ENCODE measurements at places on chromosomes 11 and 22.

DNA sequence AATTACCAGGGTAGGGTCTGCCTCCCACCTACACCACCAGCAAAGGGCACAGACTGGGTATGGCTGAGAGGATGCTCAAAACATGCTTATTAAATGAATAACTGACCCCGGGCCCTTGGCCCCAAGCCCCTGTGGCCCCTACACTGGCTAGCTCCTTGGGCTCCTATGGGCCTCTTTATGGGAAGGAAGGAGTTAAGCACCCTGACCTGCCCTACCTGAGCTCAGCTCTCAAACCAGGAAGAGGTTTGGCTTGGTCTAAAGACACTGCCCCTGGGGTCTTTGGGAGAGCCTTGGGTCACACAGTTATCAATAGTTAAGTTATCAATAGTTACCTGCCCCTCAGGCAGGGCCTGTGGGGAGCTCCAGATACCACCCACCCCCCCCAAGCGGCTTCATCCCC, 1.2 kb downstream of the USH1C start:
- DNase-seq, result no peak

DNA sequence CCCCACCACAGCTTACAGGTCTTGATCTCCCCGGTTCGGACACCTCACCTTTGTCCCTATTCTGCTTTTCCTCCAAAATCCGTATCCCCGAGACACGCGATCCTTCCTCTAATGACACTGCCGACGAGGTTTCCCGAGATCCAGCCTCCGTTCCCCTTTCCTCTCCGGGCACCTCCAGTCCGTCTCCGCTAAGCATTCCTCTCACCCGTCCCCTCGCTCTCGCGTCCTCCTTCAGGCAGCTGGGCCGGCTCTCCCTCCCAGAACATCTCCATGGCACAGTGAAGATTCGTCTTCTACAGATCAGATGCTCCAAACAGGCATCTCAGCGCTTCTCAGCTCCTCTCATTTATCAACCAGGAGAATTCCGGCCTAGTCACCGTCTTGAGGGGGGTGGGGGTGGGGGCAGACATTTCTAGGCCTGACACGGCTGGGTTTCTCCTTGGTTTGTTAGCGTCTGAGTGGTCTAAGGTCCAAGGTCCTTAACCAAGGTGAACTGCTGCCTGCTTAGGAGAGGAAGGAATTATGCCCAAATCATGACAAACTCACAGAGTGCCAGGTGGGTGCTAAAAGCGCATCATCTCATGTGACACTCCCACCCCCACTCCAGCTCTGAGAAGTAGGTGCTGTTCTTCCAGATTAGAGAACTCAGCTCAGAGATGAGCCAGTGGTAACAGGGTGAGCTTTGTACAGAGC, at the start of gene SPTBN2:
SPTBN2 (minus strand) TSS at position 524 of the 693 bp plus-strand sequence. CDS start 7,976 bp downstream, outside the sequence.
- DNase-seq, result no peak

GRCh38 chr11:74138572-74138971, 32.2 kb downstream of the C2CD3 start:
- no peak for DNase-seq

- no peak for DNase-seq
These were observed 227.2 kb upstream of the RAG2 start for GRCh38 chr11:36825251-36825650.

DNA sequence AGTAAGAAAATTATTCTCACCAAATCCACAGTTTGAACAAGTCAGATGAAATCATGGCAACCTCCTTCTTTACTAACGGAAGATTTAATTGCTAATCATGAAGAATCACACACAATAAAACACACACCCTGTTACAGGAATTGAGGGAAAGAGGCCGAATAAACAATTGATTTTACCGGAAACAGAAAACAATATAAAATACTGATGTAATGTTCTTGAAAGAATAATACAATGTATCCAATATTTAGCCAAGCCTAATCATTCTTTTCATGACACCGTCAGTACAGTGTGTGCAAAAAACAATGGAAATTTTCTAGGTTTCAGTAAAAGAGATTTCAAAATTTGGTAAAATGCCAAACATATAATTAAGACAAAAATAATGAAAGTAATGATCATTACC, 23.4 kb downstream of the ASRGL1 start:
- no peak for DNase-seq

GRCh38 chr11:45646275-45646927, 19.0 kb downstream of the CHST1 start:
- DNase-seq, result peak; percentile 49

DNA sequence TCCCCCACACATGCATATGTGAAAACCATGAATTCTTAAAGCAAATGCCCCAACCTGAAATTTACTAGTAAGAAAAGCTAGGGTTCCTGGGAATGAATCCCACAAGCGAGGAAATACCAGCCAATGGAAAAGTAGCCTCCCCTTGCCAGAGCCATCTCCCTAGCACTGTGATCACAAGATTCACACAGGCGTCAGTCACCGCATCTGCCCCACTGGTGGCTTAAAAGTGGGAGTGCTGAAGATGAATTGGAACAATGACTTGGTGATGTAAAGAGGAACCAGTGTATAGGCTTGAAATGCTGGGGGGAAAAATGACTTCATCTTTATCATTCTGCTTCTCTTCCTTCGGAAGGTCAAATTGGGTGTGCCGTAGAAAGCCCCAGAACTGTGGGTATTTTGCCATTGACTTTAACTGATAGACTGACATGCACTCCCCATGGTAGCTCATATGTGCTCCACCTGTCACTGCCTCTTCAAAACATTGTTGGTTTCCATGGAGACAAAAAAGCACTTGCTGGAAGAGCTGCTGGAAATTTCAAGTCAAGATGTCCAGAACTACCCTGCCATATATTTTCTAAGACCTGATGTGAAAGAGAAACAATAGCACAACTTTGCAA, 19.2 kb upstream of the ASPHD2 start:
- no peak for DNase-seq

- DNase-seq, result no peak
These were observed 47.3 kb downstream of the PPFIA1 start for GRCh38 chr11:70317581-70318305.

GRCh38 chr11:41320238-41320637, 139.2 kb downstream of the LRRC4C start:
- no peak for DNase-seq

- peak; percentile 28 for DNase-seq
These were observed 63.5 kb upstream of the PRDM11 start for GRCh38 chr11:45082744-45083543.

- DNase-seq, result no peak
These were observed 50.2 kb downstream of the GAB4 start for GRCh38 chr22:16957781-16958180.

DNA sequence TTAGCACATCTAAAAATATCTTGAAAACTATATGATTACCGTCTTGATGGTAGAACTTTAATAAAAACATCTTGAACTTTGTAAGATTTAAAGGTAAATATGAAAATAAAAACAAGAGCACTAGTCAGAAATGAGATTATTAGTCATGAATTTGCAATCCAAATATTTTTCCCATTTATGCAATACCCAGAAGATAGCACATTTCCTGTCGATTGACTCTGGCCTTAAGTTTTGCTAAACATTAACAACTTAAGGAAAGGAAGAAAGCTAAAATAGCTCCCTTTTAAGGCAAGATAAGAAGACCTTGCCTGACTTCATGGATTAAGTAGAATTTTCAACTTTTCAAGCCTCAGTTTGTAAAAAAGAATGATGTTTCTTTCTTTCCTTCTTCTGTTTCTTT, 1374.7 kb upstream of the RAG2 start:
- no peak for DNase-seq

DNA sequence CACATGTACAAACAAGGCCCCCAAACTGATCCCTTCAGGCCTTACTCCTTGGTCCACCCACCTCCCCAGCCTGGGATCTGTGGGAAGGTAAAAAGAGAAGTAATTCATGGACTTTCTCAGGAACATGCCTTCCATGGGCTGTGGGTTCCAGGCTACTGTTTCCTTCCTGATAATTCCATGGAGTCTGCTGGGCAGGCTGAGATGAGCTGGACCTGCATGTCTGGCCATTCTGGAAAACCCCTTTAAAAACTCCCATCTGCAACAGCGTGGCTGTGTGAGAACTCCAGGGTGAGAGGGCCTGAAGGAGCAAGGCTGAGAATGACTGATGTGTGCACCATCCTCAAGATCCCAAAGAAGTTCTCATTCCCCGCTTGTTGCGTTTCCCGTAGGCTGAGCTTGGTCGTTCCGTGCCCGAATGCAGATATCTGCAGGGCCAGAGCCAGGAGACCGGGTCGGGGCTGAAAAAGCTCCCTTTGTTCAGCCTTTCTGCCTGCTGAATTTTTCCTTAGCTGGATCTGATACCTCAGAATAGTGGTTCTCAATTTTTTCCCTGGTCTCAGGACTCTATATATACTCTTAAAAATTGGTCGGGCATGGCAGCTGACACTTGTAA, 72.9 kb downstream of the NAT10 start:
- DNase-seq, result no peak

- no peak for DNase-seq
These were observed 110.0 kb downstream of the OSBP2 start for GRCh38 chr22:30804626-30805025.

- DNase-seq, result no peak
These were observed 26.9 kb downstream of the BLID start for GRCh38 chr11:122089111-122089510.

- DNase-seq, result no peak
These were observed 42.1 kb upstream of the CSNK2A3 start for GRCh38 chr11:11395126-11395525.

- DNase-seq, result no peak
These were observed 227.9 kb downstream of the NTM start for GRCh38 chr11:131598305-131598704.

DNA sequence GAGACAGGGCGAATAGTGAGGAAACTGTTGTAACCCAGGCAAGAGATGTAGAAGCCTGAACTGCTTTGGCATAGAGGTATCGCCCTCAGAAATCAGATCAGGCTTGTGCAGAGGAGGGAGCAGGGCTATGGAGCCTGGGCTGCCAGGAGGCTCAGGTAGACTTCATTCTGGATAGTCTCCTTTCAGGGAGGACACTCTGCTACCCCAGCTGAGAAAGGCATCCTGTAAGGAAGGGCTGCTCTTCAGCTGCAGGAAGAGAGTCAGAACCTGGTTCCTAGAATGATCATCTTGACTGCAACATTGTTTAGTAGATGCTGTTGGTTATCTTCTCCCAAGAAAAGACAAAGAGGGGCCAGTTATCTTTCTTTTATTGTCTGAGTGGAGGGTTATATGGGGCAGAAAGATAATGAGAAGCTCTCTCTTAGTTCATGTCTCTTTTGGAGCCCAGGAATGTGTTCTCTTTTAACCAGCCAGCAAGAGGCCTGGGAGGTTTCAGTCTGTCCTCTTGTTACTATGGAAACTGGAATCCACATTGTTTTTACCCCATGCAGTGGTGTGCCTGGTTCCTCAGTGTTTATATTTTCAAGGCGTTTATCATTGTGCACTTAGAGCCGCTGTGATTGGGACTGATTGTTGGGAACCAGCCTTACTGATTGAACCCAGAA, 95.7 kb downstream of the STIM1 start:
- DNase-seq, result peak; percentile 46

GRCh38 chr11:20493340-20493739, 105.8 kb downstream of the PRMT3 start:
- DNase-seq, result no peak

DNA sequence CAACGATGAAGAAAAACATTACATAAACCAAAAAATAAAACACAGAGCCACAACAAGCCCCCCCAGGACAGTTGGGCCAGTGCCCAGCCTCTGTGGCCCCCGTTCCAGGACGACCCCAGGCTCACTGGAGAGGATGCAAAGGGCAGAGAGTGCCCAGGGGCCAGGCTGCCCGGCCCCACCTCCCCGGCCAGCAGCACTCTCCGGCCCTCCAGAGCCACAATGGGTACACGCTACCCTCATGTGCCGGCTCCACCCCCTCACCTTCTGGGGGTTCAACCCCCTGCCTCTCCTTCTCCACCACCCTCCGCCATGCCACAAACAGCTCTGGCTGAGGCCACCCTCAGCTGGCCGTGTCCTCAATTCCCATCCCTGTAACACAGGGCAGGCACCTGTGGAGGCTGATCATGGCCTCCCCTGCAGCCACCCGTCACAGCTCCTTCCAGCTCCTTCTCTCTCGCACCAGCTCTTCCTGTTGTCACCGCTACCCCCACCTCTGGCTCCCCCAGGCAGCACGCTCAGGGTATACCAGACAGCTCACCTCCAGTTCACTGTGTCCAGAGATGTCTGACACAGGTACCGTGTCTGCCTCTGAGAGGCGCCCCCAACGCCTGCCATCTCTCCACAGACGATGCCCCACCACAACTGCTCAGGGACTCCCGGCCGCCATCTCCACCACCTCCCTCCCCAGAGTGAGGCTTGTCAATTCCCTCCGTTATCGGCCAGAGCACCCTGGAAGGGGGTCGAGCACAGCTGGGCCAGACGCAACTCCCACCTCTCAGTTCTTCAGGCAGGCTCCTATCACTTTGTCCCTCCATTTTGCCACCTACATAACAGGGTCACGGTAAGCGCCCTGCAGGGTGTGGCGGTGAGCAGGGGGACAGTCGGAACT, 30.8 kb upstream of the MOB2 start:
- DNase-seq, result no peak

DNA sequence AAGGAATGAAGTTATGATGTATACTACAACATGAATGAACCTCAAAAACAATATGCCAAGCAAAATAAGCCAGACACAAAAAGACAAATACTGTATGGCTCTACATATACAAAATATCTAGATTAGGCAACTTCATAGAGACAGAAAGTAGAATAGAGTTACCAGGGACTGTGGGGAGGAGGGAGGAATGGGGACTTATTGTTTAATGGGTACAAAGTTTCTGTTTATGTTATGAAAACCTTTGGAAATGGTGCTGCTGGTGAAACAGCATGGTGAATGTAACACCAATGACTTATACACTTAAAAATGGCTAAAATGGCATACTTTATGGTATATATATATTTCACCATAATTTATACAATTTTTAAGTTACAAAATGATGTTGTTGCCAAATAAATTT, 4.1 kb downstream of the AQP11 start:
- no peak for DNase-seq

DNA sequence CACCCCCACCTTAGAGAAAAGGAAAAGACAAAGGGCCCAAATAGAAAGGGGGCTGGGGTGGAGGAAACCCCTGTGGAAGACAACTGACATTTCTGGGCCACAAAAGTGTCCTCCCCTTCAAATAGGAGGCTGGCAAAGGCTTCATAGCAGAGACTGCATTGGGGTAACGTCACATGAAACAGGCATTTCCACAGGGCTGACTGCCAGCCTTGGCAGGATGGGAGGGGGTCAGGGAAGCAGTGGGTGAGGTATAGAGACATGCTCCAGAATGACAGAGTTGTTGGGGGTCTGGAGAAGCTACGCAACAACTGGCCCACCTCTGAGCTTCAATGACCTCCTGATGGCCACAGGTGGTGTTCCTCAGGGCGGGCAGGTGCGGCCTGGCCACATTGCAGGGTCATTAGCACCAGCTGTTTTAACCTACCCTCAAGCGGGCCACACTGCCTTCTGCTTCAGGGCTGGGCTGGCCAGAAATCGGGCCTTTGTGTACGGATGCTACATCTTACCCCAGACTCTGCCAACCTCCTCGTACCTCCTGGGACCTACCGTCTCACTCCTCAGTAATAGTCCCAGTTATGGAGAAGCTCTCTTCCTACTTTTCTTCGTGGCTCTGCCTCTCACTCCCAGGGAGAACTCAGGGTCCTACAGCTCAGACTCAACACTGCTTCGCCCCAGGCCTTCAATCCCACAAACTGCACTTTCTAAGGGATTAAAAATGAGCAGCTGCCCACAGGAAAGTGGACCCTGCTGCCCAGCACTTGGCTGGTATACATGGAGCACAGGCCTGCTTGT, 160.0 kb upstream of the NCAM1 start:
- DNase-seq, result no peak
